Neuronal stem cell (in vitro differentiated cells): ENCODE measurements at places on chromosomes 5 and 9.

GRCh38 chr5:24232929-24233498 is 411.8 kb downstream of the CDH10 start:
- H3K4me3 ChIP-seq: no peak overlapping the region
- no peak overlapping the region for H3K27ac ChIP-seq
- H3K27me3 ChIP-seq: no peaks in the 10 kb centered on the region
- H3K4me1 ChIP-seq: no peaks in the 10 kb centered on the region
- no peaks in the 10 kb centered on the region for H3K36me3 ChIP-seq

DNA sequence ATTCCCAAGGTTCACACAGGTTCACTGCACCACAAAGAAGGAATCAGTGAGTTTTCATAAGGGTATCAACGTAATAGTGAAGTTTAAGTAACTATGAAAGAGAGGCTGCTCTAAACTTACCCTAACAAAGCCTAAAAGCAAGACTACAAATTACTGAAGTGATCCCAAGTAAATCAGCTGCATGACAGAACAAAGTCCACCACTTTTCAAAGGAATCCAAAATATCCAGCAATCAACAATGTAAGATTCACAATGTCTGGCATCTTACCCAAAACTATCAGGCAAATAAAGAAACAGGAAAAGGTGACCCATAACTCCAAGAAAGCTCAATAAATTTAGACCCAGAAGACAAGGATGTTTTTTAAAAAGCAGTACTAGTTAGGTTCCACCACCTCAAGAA is 70.1 kb downstream of the GNAQ start:
- no peak for DNase-seq
- no peak overlapping the region for H3K27ac ChIP-seq
- H3K4me1 ChIP-seq: no peaks in the 10 kb centered on the region
- H3K27me3 ChIP-seq: no peaks in the 10 kb centered on the region
- peaks cover 2% of the 10 kb centered on the region for H3K36me3 ChIP-seq
- H3K4me3 ChIP-seq: no peak overlapping the region

DNA sequence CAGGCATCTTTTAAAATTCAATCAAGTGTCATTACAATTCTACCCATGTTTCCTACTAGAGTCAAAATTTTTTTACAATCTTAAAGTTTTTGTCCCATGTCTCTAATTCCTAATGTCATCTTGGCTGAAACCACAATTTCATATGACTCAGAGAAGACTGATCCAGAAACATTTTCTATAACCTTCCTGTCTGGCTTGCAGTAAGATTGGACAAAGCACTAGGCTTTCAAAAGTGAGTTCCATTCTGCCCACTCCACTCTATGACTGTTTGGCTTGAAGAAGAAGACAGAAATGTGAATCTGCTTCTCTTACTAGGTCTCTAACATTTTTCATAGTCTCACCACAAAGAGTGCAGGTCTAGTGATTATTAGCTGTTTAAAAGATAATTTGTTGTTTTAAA is 88.8 kb downstream of the NR3C1 start:
- no peak overlapping the region for H3K4me3 ChIP-seq
- H3K36me3 ChIP-seq: no peaks in the 10 kb centered on the region
- DNase-seq: no peak
- H3K27me3 ChIP-seq: no peaks in the 10 kb centered on the region
- no peaks in the 10 kb centered on the region for H3K4me1 ChIP-seq

DNA sequence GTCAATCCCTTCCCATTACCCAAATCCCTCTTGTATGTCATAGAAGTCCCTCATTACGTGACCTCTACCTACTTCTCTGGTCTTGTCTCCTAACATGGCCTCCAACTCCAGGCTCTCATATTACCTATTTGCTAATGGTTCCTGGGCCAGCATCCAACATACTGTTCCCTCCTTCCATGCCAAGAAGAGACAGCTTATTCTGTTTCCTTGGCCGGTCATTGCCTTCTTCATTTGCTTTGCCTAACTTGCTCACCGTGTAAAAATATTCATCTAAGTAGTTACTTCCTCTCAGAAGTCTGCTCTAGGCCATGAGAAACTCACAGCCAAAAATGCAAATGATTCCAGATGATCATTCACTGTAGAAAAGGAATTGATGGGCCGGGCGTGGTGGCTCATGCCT is 8.9 kb upstream of the IL6ST start:
- H3K27me3 ChIP-seq: no peaks in the 10 kb centered on the region
- no peak overlapping the region for H3K4me3 ChIP-seq
- H3K4me1 ChIP-seq: no peaks in the 10 kb centered on the region
- H3K36me3 ChIP-seq: no peaks in the 10 kb centered on the region
